LNCaP clone FGC (cell line): ENCODE measurements at places on chromosomes 5 and 9.
A peak's percentile ranks its signal among the peaks of the same experiment; 100 is the strongest.

- no peak for DNase-seq
Measured at GRCh38 chr9:77978086-77978781, 53.4 kb downstream of the GNAQ start.

DNA sequence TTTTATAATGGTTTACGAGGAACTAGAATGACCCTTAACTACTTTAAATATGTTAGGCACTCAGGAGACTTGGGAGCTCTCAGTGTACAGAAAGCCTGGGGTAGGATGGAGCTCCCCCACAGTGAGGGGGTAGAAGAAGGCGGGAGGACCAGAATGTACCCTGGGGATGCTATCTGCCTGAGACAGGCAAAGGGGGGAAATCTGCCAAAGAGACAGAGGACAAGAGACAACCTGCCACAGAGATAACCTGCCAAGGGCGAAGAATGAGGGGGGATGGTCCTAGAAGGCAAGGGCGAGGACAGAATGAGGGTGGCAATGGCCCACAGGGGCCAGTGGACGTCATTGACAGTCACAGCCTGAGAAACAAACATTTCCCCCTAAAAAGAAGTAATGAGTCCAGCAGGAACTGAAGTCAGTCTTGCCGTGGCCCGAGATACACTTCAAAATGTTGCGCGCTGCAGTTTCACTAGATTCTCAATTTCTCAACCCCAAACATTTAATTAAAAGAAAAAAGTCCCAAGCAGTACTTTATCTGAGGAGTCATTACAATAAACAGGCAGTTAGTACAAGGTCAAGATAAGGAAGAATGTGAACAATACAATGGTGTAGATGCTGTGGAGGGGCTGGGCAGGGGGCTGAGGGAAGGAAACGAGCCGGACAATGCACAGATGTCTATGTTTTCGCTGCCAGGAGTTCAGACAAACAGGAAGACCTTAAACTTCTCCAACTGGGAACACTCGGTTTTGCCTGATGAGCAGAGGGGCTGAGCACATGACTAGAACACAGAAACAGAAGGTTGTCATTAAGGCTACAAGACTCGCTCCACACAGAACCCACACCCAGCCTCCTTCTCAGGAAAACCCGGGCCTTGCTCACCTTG lies 125.0 kb downstream of the LHFPL2 start:
- no peak for DNase-seq

- DNase-seq, result no peak
Measured at GRCh38 chr5:103256178-103256577, 2.4 kb upstream of the MACIR start.

DNA sequence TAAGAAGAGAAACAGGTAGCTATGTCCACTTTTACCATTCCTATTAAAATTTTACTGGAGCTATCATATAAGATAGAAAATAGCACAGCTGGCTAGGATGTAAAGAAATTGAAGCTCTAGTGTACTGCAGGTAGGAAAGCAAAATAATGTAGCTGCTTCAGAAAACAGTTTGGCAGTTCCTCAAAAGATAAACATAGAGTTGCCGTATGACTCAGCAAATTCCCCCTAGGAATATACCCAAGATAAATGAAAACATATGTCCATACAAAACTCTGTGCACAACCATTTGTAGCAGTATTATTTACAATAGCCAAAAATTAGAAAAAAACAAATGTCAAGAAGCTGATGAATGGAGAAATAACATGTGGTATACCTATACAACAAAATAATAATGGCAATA lies 64.6 kb upstream of the SHISAL2B start:
- no peak for DNase-seq

DNA sequence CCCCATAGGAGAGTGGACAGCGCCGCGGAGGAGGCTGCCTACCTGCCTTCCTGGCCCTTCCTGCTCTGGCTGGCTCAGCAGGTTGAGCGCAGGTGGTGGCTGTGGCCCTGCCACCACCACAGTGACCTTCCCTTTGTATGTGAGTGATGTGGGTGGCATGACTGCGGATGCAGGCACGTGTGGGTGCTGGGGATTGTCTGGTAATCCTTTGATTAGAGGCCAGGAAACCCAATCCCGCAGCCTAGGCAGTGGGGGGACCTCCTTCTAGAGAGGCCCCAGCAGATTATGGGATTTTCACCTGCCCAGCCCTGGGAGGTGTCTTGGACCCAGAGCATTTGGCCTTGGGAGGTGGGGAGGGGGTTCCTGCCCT lies 16.5 kb downstream of the RXRA start:
- DNase-seq, result no peak

GRCh38 chr9:127924736-127925444 lies 5.7 kb downstream of the PIP5KL1 start:
- no peak for DNase-seq

DNA sequence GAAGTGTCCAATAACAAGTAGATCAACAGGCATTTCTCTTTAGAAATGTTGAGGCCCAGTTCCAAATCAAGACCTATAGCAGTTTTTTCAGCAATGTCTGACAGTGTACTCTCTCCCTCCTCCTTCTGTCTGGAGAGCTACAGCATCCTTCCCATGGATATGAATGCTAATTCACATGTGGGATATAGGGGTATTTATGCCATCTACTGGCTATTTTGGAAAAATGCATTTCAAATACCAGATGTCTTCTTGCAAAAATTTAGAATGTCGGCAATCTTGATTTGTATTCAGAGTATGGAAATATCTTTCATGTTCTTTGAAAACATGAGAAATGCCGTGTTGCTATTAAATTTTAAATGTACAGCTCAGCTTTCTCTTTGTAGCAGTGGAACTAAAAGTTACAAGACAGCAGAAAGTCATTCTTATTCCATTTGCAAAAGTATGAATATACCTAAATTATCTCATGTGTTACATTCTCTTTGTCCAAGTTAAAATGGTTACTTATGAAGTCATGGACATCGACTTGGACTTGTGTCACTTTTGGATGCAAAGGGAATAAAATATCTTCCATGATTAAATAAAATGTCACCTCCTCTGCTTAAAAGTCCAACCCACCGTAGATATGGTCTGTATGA lies 647.8 kb downstream of the TAF11L14 start:
- peak; percentile 13 for DNase-seq

- DNase-seq, result no peak
Measured at GRCh38 chr5:65876496-65876895, 49.9 kb upstream of the ERBIN start.

- no peak for DNase-seq
Measured at GRCh38 chr5:157266286-157267007, 524 bp downstream of the CYFIP2 start.

- DNase-seq, result no peak
Measured at GRCh38 chr5:170570476-170570875, 66.7 kb downstream of the KCNIP1 start.

- DNase-seq, result no peak
Measured at GRCh38 chr9:125682340-125682739, 24.7 kb downstream of the MAPKAP1 start.

- no peak for DNase-seq
Measured at GRCh38 chr9:19018201-19018600, 14.8 kb downstream of the SAXO1 start.

GRCh38 chr9:135776893-135777622 lies 75.1 kb downstream of the KCNT1 start:
- DNase-seq, result no peak

DNA sequence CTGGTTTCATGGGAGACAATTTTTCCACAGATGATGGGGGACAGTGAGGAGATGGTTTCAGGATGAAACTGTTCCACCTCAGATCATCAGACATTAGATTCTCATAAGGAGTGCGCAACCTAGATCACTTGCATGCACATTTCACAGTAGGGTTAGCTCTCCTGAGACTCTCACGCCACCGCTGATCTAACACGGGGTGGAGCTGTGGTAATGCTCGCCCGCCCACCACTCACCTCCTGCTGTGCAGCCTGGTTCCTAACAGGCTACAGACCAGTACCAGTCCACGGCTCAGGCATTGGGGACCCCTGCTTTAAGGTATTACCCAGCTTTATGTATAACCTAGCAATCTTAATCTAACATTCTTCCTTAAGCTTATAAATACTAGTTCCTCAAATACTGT lies 35.6 kb downstream of the TTC39B start:
- DNase-seq, result no peak

GRCh38 chr9:80509358-80509757 lies 937.6 kb downstream of the TLE4 start:
- no peak for DNase-seq

DNA sequence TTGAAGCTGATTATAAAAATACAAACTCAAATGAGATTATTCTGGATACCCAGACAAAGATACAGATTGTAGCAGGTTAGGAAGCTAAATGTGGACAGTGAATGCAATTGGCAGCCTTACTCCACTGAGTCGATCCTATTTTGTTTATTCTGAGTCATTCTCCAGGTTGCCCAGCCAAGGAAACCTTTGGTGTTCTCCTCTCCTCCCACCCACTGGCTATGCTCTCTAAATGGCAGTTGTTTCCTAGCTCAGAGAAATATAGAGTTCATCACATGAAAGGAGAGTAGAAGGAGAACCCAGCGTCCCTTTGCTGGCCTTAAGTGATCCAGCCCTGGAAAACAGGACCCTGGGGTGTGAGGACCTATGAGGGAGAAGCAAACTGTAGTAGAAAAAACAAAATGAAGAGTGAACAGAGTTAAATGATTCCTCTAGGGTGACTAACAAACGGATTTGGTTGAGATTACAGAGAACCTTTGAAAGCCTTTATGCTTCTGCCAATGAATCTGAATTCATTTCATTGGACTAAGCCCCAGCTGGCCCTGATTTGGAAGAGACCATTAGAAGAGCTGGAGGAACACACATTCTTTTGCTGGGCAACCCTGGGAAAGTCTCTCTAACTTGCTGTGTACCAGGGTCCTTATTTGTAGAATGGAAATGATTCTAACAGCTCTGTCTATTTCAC lies 95.1 kb downstream of the BRINP1 start:
- no peak for DNase-seq

GRCh38 chr9:89659891-89660685 lies 55.3 kb downstream of the GADD45G start:
- no peak for DNase-seq

DNA sequence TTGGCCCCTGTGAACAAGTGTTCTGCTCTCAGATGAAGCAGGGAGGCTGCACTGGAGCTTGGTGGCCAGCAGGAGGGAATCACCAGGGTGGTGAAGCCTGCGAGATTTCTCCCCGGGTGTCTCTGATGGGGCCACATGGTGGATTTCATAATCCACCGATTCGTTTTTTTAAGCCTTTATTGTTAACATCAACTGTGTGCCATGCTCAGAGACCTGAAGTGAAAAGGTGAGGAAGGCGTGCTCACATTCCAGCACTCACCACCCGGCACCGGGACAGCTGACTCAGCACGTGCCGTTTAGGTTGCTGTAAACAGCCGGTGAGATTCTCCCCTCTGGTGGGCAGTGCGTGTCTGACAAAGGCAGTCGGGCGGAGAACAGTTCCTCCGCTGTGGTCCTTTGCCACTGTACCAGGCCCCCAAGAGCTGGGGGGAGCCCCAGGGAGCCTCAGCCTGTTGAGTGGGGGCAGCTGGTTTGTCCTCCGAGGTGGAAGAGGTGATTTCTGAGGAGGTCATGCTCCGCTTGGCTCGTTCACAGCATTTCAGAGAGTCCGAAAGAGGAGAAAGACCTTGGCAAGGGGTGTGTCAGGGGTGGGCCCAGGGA lies 12.7 kb upstream of the AHRR start:
- DNase-seq, result no peak

DNA sequence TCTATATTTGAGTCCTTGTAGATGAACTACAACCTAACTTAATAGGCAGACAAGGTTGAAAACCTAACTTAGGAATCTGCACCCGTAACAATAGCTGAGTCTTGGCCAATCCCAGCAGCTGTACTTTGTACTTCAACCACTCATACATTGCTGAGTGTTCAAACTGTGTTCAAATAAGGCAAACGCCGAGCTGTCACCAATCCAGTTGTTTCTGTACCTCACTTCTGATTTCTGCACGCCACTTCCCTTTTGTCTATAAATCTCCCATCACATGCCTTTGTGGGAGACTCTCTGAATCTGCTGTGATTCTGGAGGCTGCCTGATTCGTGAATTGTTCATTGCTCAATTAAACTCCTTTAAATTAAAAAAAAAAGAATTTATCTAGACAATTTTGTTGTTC lies 167.8 kb upstream of the TUT7 start:
- no peak for DNase-seq

DNA sequence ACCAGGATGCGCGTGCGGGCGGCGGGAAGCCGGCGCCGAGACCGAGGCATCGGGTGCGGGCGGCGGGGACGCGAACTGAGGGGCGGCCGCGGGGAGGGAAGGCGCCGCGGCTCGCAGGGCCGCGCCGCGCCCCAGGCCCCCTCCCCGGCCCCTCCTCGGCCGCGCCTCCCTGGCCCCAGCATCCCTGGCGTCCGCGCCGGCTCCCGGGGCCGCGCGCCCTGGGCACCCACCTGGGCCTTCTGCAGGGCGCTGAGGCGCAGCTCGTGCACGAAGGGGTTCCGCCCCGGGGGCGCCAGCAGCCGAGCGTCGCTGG lies 324 bp downstream of the LPCAT1 start:
- no peak for DNase-seq

GRCh38 chr9:130541533-130541932 lies 37.8 kb upstream of the FUBP3 start:
- DNase-seq, result no peak

DNA sequence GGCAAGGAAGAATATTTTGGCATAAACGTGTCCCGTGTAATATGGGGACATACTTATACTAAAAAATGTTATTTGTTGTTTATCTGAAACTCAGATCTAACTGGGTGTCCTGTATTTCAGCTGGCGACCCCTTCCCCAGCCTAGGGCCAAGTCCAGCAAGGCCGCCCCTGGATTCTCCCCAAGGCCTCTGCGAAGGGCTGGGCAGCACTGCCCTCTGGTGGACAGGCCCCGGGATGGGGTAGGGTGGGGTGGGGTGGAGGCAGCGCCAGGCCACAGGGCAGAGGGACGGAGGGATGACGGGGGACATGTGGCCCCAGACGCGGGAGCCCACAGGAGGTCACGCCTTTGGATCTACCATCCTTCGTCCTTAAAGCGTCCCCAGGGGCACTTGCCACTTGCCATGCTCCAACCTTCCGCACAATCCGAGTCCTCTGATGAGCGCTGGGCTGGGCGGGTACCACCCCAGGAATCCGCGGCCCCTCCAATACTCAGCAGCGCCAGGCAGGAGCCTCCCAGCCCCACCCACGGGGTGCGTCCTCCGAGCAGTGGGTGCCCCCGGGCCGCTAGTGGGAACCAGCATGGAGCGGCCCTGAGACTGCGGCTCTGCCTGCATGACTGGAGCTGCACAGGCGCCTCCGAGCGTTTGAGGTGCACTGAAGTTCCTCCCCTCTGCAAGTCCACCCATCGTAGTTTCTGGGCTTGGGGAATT lies 7.1 kb upstream of the AGPAT2 start:
- DNase-seq, result no peak

GRCh38 chr5:58458743-58459145 lies 1.1 kb downstream of the PLK2 start:
- no peak for DNase-seq

GRCh38 chr9:118455259-118455658 lies 751.1 kb downstream of the TLR4 start:
- DNase-seq, result no peak

GRCh38 chr5:18050776-18051175 lies 416.5 kb downstream of the TAF11L14 start:
- no peak for DNase-seq

- no peak for DNase-seq
Measured at GRCh38 chr9:136545692-136545964, 220 bp downstream of the NOTCH1 start.

GRCh38 chr5:21823076-21823574 lies 1030.0 kb downstream of the CDH12 start:
- DNase-seq, result no peak
